ENCODE measurements at places on chromosomes 12 and 14.

- no peak for DNase-seq
Observed at GRCh38 chr12:106179086-106179485, 40.3 kb upstream of the NUAK1 start.

GRCh38 chr14:70651522-70651921, 9.8 kb downstream of the TTC9 start:
- no peak for DNase-seq

DNA sequence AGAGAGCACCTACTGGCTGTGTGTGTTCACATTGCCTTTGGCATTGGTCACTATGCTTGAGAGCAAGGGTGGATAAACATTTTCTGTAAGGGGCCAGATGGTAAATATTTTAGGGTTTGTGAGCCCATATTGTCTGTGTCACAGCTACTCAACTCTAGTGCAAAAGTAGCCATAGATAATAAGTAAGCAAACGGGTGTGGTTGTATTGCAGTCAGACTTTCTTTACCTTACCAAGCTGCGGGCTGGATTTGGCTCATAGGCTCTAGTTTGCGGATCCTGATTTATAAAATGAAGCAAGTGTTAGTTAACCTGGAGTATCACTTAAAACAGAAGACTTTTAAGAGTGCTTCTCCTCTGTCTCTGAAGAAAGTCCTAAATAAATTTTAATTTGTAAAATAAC, 169.0 kb downstream of the KICS2 start:
- DNase-seq: no peak

DNA sequence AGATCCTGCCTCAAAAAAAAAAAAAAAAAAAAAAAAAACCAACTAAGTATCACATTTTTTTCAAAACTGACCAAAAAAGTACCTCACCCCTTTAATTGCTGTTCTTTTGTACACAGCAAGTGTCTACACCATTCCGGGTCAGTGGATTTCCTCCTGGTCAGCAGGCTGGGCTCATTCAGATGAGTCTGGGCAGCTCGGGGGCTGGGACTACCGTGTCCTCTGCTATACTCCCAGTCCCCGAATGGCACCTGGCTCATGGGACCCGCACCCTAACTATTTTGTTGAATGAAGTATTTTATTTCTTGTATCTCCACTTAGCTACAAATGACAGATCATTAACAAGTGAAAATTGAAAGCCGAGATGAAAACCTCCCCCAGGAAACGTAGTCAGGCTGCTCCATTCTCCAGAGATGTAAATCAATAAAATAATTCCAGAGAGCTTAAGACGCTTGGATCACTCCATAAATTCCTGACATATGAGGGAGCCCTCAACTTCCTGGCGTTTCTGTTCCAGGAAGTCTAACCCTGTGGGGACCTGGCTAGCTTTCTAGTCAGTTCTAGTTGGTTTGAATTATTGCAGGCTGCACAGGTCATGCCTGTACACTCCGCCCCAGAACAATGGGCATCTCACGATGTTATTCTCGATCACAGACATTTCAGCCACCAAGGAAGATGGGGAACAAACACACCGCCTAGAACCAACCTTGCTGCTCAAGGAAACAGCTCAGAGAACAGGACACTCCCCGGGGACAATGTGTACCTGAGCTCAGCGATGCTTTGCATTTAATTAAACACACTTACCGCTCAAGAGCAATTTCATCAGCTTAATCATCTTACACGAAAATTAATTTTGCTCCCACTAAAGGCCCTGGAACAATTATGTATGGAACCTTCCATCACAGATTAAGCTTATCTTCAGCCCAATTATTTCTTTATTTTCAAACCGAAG, 76.3 kb downstream of the RIMBP2 start:
- no peak for DNase-seq

DNA sequence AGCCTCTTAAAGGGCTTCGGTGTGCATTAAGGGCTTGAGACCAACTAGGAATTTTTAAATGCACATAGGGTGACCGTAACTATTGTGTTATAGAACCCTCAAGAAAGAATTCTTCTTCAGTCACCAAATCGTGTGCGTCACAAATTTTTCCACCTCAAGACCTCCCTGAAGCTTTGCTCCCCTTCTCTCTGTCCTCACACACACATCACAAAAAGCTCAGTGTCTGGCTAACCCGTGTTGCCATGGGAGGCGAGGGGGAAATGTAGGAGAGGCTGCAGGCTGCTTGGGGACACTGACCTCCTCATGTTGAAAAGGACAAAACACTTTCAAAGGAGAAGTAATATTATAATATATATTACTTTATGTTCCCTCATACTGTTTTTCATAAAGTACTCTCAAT, 10.6 kb downstream of the SSPN start:
- DNase-seq: no peak

DNA sequence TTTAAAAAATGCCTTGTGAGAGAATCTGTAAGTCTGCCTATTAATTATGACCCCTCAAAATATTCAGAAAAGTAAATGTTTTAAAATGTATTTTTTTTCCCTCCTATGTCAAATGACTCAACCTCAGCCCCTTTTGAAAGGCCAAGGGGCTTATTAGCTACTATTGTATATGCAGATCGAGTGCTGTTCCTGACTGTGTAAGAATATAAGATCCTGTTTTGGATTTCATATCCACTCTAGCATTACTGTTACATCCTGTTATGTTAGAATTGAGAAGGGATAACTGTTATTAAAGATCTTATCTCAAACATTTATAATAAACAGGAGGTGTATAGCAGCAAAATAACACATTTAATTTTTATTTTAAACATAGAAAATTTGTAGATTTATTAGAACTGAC, 46.6 kb upstream of the TPH2 start:
- DNase-seq: no peak

- no peak for DNase-seq
Observed at GRCh38 chr14:98368916-98369315, 903.1 kb downstream of the BCL11B start.

DNA sequence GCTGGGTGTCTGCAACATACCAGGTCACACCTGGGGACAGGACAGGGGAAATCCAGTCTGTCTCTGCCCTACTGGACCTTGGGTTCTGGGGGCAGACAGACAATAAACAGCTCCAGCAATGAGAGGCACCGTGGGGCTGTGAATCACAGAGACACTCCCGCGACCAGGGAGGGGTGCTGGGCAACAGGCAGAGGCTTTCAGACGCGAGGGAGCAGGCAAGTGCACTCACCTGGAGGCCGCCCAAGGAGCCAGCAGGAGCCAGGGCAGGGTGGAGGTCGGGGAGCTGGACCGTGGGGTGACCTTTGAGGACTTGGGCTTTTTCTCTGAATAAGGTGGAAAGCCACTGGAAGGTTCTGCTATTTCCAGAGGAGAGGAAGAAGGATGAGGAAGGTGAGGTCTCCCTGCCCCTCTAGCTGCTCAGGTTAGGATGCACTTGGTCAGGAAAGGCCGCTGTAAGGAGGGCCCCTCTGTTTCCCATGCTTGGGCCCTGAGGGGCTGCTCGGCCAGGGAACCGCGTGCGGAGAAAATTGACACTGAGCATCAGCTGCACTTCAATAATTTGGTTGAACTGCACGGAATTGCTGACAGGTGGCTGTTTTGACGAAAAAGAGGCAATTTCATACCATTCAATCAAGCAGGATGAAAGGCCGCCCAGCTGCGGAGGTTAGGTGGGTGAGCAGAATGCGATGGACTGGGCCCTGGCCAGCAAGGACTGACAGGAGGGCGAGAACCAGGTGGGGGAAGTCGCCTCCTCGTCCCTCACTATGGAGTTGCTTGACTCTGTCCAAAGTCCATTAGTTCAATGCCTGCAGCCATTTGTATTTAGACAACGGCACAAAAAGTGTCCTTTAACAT, 42.2 kb downstream of the JAG2 start:
- DNase-seq: no peak

- DNase-seq: no peak
Observed at GRCh38 chr12:50275556-50275955, 7.8 kb downstream of the LIMA1 start.

DNA sequence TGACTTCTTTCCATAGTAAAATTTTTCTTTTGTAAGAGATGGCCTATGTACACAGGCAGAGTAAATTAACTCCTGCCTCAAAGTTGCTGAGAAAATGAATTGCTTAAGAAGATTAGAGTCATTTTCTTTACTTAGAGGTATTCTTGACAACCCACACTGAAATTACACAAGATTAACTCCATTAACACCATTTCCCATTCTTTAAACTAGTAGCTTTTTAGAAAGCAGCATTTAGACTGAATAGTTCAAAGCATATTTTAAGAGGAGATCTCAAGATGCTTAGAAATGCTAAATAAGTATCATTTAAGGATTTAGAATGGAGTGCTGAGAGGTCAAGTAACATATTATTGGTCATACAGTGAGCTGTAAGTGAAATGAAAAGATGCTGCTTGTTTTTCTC, 35.5 kb downstream of the PUS7L start:
- no peak for DNase-seq

DNA sequence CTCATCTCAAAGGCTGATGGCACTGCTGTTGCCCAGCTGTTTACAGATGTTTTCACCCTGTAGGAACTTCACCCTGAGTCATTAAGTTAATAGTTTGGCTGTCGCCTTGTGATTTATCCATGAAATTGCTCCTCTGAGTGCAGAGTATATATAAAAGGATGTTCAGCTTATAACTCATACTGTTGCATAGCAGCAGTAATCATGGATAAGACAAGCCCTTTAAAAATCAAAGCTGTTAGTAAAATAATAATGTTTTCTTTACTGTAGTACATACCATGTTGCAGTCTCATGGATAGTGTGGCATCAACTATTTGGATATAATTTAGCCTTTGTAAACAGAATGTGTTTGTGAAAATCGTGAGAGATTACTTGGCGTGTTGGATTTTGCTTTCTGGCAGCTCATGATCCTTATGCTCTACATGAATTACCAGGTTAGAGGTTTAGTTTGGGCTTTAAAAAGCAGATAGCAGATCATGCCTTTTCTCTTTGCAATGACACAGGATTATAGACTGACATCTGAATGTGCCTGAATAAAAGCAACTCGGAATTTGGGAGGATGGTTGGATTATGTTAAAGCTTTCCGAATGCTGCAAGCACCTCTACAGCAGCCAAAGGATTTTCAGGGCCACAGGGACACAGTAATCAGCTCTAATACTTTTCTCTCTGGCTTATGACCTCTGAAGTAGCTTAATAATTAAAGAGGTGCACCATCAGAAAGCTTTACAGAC, 279.7 kb upstream of the ATP2B1 start:
- no peak for DNase-seq

GRCh38 chr12:121712190-121712460, 427 bp upstream of the TMEM120B start:
- peak; percentile 35 for DNase-seq

- no peak for DNase-seq
Observed at GRCh38 chr12:29682088-29682487, 101.7 kb downstream of the TMTC1 start.

DNA sequence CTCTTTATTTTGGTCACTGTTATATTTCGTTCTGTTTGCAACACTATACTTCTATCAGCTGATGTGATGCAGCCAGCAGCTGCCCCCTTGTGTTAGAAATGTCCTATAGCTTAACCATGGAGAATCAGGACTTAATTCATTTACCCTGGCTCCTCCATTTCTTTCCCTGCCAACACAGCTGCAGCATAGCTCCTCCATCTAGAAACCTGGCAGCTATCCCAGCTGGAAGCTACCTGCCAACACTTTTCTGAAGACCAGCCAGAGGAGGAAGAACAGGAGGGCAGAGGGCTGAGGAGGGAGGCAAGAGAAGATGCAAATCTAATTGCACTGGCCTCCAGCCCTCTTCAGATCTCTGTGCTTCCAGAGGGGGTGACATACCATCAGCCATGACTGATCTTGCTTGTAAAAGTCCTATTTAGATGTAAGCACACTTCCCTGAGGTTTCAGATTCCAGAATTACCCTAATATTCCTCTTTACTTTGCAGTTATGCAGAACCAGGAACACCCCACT, 156.8 kb upstream of the TMEM260 start:
- DNase-seq: peak; percentile 25

DNA sequence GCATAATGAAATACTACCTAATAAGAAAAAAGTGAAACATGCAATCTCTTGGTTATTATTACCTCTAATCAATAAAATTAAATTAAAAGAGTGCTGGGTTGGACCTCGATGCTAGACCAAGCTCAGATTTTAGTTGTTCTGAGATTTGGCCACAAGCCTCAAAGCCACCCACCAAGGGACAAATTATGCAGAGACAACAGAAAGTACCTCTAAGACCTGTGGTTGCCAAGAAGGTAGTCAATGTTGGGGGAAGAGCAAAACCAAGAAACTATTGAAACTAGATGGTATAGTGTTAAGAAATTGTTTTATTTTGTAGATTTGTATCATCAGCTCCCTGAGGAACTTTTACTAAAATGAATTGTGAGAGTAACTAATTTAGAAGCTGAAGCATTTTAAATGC, 43.8 kb upstream of the ARID2 start:
- DNase-seq: no peak

DNA sequence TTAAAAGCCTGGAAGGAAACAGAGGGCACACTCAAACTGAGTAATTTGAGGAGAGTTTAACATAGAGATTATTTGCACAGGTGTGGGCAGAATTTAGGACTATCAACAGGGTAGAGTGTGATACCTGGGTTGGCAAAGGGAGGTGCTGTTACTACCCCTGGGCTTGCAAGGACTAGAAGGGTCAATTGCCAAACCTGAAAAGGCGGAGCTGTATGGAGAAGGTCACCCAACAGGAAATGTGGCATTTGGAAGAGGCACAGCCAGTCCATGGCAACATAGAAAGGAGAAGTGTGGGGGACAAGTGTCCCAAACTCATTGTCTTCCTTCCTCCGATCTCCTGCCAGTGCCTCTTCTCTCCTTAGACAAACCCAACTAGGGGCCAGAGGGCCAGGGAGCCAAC, 21.6 kb upstream of the MED13L start:
- no peak for DNase-seq

DNA sequence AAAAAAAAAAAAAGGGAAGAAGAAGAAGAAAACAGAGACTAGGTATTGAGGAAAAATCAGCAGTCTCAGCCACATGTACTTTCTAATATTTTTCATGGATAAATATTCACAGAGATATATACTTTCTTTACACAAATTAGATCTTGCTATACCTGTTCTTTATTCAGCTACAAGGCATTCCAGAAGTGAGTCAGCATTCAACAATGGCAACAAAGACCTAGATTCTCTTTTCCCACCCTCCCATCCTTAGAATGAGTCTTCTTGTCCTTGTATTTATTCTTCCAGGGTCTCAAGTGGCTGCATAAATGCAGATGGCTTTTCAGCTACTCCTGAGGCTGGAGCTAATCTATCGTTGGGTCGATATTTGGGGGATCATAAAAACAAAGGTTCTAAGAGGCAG, 93.0 kb downstream of the NT5DC3 start:
- no peak for DNase-seq

- DNase-seq: no peak
Observed at GRCh38 chr12:11829764-11830194, 180.3 kb downstream of the ETV6 start.

DNA sequence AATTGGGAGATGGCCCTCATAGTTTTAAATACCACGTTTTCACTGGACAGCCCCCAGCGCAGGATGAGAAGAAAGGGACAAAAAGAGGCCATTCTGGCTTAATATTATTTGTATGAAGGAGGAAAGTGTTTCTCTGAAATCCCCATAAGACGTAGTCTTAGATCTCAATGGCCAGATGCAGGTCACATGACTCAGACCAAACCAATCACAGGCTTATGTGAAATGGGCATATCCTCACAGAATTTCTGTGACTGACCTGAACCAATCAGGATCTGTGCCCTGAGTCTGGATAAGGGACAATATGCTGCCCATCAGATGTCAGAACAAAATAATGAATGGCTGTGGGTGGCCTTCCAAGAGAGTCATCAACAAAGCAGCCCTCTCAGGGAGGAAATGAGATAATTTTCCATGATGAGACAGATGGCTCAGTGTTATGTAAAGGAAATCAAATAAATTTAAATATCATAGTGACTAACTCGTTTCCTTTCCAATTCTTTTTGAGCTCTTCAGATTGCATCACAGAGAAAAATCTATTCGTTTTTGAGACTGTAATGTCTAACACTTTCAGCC, 1009.5 kb upstream of the TMEM132C start:
- DNase-seq: no peak

All from CD4-positive, alpha-beta T cell treated with Interleukin-10 for 1 hour (primary cell).